ENCODE measurements at places on chromosomes 5 and 9.

GRCh38 chr5:124021776-124022175 lies 509.8 kb downstream of the CSNK1G3 start:
- no peak for DNase-seq

DNA sequence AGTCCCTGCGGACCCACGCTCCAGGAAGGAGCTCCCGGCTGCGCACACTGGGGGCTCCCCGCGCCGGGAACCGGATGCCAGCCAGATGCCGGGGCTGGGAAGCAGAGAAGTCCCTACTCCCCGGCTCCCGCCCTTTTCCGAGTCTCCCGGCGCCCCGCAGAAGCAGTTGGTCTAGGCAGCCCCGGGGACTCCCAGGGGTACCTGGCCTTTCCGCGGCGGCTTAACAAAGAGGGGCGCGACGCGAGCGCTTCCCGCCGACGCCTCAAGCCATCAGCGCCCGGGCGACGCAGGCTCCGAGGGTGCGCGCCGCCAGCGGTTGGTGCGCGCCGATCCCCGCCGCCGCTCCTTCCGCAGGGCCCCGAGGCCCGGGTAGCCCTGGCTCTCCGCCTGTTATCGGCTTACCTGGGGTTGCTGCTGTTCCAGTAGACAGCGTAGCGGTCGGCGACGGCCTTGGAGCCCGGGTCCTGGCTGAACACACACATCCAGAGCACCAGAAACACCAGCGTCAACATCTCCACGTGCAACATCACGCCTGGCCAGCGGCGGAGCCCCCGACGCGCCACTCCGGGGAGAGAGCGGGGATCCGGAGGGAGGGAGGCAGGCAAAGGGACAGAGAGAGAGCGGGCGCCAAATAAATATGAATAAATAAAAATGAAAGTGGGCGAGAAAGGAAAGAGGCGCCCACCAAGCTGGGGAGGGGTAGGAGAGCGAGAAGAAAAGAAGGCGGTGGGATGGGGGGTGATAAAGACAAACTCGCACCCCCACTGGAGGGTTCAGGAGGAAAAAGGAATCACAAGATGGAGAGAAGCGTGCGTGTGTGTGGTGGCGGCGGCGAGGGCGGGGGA lies 428 bp downstream of the EFNA5 start:
- DNase-seq, result peak; percentile 80

- no peak for DNase-seq
Measured at GRCh38 chr5:96076451-96076850, 114.8 kb upstream of the ELL2 start.

DNA sequence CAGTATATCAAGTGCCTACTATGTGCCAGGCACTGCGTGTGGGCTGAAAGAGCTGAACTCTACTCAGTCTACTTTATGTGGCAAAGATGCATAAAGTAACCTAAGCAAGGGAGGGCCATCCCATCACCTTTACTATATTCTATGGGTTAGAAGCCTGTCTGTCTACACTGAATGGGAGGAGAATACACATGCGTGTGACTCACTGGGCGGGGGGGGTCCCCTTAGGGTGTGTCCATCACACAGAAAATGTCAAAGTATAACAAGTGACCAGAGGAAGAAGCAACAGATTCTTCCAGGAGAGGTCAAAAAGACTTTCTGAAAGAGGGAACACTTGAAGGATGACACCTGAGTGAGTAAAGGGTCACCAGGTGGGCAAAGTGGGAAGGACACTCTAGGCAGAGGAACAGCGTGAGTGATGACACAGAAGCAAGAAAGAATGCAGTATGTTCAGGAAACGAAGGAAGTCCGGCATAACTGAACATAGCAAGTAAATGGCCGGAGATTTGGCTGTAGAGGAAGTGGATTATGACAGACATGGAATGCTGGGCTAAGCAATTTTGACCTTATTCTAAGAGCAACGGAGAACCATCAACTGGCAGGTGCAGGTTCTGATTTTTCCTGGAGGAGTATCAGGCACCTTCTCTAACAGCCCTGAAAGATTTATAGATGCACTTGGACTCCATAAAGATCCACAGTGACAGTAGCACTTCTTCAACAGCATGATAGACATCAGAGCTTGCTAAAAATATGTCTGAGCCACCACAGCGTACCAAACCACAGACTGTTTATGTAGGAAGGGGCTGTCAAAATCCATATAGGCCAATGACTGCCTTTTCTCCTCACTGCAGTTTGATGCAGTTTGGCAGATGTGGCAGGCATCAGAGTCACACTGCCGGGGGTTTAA lies 8.0 kb upstream of the WHRN start:
- no peak for DNase-seq

GRCh38 chr5:173855162-173855994 lies 32.8 kb upstream of the CPEB4 start:
- no peak for DNase-seq

- no peak for DNase-seq
Measured at GRCh38 chr9:81737871-81738507, 48.6 kb upstream of the TLE1 start.

GRCh38 chr9:112809351-112809848 lies 58.8 kb downstream of the SNX30 start:
- no peak for DNase-seq

DNA sequence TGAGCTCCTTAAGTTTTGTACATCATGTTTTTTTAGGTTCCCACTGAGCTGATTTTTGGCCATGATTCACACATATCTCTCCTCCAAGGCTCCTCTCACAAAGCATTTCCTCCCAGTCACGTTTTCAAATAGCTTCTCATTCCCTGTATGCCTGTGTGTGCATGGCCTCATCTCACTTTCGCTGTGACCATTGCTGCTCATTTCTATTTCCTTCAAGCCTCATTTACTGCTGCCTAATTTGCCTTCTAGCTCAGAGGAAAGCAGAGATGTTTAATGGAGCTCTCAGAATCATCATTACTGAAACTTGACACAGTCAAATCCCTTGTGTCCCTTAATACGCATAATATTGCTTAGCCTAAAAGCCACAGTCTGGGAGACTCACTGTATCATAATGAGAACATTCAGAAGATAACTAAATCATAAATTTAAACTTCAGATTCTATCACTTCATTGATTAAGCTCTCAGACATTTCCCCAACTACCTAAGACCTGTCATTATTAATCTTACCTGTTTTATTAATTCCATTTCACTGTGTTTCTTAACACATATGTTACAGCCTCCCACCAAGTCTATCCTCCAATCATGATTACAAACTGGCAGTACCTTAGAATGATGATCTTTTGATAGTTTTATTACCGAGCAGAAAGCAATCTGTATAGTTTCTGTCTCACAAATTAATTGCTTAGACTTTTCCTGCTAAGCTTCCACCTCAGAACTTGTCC lies 278.3 kb upstream of the PTGER4 start:
- no peak for DNase-seq

DNA sequence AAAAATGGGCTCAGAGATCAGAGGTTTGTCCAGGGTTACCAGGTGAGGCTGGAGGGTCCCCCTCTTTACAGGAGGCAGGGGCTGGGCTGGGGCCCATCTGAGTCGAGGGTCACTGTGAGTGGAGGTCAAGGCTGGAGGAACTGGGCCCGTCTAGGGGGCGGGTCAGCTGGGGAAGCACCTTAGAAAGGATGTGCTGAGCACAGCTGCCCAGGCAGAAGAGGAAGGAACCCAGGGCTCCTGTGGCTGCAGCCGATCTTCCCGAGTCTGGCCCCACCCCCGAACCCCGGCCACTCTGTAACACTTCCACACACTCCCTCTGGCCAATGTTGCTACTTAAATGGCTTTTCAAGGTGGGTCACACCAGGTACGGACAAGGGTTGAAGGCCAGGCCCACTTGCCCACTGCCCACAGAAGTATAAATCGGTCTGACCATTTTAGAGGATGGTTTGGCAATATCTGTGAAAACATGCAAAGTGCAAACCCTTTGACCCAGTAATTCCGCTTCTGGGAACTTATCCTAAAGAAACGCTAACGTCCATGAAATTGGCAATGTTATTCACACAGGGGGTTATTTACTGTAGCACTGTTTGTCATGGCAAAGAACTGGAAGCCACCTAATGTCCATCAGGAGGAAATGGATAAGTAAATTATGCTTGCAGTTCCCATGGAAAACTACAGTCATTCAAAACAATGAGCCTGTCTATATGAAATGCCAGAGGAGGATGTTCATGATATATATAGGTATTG lies 30.5 kb upstream of the EEIG1 start:
- DNase-seq, result no peak

DNA sequence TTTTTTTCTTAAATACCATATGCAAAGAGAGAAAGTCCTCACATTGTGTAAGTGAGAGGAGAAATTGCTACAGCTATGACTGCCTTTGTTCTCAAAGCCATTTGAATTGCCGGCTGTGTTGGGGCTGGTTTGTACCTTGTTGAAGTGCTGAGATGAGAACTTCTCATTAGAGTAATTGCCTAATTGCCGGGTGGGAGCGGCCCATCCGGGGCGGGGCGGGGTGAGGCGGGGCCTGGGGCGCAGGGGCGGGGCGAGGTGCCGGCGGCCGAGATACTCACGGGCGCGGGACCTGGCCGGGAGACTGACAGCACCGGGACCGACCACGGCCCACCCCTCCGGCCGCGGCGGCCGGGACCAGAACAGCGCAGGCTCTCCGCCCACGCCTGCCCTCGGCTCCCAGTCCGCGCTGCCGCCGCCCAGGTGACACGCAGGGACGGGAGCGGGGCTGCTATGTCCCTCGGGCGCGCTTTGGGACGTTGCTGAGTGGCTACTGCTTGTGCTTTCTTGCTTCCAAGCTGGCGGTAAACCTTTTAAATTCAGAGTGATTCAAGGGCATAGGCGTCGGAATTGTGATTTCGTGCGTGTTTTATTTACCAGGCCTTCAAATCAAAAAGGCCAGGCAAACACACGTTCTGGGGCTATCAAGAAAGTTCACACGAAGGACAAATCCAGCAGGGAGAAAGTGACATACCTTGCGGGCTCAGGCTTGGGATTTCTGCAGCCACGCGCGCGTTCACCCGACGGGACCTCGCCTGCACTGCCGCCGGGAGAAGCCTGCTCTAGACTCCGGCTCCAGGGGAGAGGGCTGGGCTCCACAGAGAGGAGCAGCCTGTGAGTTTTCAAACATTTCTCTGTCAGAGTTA lies 269.1 kb downstream of the FANCC start:
- DNase-seq, result peak; percentile 86

GRCh38 chr5:134084570-134084969 lies 29.9 kb upstream of the TCF7 start:
- DNase-seq, result no peak

- no peak for DNase-seq
Measured at GRCh38 chr5:168269937-168270330, 21.5 kb upstream of the WWC1 start.

GRCh38 chr5:40578501-40579451 lies 100.9 kb upstream of the PTGER4 start:
- DNase-seq, result no peak

GRCh38 chr9:6759185-6759977 lies 1.6 kb downstream of the KDM4C start:
- no peak for DNase-seq

GRCh38 chr9:112248722-112249121 lies 73.6 kb upstream of the SUSD1 start:
- no peak for DNase-seq

GRCh38 chr9:108783731-108784495 lies 71.9 kb downstream of the ACTL7B start:
- no peak for DNase-seq

DNA sequence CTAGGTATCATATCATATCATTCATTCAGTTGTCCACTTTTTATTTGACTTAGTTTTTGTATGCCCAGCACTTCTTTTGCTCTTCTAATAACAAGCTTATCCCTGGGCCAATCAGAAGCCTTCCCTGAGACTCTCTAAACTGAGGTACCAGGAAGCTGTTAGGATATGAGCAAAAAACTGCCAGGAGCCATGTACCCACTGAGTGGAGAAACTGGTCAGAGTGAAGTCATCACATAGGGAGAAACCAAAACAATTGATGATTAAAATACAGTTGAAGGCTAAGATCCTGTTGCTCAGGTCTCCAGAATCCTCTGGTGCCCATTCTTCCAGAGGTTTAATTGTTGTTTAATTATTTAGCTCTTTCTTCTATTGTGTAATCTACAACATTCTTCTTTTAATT lies 120.2 kb downstream of the KIAA0825 start:
- DNase-seq, result no peak

GRCh38 chr5:66987949-66988838 lies 208.4 kb downstream of the CD180 start:
- peak; percentile 12 for DNase-seq

- no peak for DNase-seq
Measured at GRCh38 chr5:138463419-138464007, 1.8 kb upstream of the EGR1 start.

DNA sequence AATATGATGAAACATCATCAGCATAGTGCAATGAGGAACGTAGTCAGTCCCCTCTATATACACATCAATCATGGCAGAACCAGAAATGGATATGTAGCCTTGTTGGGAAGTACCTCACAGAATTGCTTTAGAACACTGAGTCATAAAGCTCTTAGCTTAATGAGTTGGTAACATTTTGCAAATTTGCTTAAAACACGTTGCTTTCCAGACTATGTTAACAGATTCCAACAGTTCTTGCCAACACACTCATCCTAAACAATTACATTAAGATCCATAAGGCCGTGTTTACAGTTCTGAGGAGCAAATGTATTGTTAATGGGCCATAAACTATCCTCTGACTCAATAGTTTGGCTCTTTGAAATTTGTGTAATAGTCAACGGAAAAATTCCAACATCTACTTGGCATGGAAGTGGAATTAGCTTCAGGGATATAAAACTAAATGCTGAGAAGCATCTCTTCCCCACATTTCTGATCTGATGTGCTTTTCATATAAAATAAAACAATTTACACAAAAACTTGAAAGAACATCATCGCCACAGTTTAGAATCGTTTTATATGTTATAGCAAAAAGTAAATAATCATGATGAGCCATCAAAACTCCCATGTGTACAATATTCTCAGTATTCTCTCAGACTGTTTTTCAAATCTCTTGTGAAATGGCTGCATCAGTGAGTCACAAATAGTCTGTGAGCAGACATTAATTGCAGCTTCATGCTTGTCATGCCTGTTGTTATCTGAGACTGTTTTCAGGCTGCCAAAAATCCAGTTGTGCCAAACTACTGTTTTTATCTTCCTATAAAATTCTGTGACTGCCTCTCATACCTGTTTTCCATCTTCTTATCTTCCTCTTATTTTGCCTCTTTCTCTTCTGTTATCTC lies 291.9 kb downstream of the COX7C start:
- DNase-seq, result no peak

DNA sequence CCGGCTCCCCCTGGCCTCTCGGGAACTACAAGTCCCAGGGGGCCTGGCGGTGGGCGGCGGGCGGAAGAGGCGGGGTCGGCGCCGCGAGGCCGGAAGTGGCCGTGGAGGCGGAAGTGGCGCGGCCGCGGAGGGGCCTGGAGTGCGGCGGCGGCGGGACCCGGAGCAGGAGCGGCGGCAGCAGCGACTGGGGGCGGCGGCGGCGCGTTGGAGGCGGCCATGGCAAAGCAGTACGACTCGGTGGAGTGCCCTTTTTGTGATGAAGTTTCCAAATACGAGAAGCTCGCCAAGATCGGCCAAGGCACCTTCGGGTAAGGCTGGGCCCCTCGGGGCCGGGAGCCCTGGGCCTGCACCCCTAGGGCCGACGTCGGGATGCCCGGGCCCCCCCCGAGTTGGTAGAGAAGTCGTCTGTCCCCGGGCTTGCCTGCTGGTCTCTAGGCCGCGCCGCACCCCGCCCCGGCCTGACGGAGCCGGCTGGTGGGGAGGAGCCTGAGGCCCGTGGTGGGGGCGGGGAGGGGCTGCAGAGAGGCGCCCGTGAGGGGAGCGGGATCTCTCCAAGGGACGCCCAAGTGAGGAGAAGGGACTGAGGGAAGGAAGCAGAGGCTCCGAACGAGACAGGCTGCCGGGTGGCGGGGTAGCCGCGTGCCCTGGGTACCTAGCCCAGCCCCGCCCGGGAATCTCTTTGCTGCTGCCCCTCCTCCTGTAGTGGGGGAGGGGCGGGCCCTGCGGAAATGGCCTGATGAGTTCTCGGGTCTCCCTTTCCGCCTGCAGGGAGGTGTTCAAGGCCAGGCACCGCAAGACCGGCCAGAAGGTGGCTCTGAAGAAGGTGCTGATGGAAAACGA lies at the start of gene CDK9:
CDK9 (plus strand) TSS at position 102 of the 840 bp plus-strand sequence; CDS start at position 217, 115 bp downstream.
- peak; percentile 87 for DNase-seq
